ENCODE measurements at places on chromosomes 6 and 20. TPM values are rescaled to one million over a fixed set of nuclear protein-coding genes. Genes with fewer than 3 reads are reported as not detected.

DNA sequence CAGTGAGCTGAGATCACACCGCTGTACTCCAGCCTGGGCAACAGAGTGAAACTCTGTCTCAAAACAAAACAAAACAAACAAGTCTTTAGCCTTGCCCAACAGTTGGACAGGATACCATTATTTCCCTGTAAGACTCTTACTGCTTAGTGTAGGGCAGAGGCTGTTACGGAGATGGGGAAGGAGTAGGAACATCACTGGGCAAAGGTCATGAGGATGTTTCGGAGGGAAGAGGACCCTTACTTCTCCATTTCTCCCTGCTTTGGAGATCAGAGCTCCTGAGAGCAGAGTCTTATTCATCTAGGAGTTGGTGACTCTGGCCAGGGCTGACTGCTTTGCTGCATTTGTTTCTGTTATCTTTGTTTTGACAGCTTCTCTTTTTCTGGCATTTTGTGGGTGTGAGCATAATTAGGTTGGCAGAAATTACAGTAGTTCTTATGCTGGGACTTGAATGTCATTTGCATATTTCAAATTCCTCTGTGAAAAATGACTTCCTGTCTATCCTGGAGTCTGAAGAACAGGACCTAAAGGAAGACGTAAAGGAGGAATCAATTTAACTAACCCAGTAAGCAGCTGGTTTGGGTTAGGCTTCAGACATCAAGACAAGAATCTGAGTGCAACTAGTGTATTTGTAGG lies 89.0 kb downstream of the CDS2 start:
- no peaks in the 10 kb centered on the region for H3K36me3 ChIP-seq
- peaks cover 11% of the 10 kb centered on the region for H3K4me1 ChIP-seq
- H3K27ac ChIP-seq = no peak overlapping the region

GRCh38 chr6:11854408-11855165 lies 76.0 kb upstream of the ADTRP start:
- DNase-seq = no peak
- H3K4me3 ChIP-seq = no peak overlapping the region
- H3K27me3 ChIP-seq = no peaks in the 10 kb centered on the region
- H3K36me3 ChIP-seq = no peaks in the 10 kb centered on the region
- H3K4me1 ChIP-seq = peaks cover 5% of the 10 kb centered on the region
- no peak overlapping the region for H3K27ac ChIP-seq

LKAAEAR1 gene
- not detected for polyA plus RNA-seq

DNA sequence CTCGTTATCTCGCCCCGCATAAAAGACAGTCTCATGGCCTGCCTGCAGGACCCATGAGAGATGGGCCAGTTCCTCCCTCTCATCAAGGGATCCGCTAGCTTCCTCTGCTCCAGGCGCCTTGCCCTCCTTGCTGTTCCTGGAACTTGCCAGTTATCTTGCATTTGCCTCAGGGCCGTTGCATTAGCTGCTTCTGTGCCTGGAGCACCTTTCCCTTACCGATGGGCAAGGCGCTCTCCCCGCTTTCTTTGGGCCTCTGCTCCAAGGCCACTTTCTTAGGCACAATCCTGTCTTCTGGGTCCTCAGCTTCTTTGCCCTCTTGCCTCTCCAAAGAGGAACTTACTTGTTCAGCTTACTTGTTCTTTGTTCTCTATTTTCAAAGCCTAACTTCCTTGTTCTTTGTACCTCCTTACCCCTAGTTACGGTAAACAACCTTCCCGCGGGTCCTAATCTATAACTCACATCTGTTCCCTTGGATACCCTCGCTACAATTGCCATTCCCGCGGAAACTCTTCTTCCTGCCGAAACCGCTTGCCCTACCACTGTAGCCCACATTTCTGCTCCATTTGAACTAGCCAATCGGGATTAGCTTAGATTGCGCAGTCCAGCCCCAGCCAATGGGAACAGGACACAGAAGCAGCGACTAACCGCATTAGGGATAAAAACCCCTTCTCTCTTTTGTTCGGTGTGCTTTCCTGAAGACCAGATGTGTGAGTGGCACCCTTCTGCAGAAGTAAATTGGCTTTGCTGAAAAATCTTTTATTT lies 887 bp upstream of the NSFL1C start:
- no peak for DNase-seq
- no peaks in the 10 kb centered on the region for H3K27me3 ChIP-seq
- peaks cover 35% of the 10 kb centered on the region for H3K4me1 ChIP-seq
- H3K4me3 ChIP-seq = no peak overlapping the region
- peaks cover 24% of the 10 kb centered on the region for H3K36me3 ChIP-seq

- DNase-seq = no peak
- no peaks in the 10 kb centered on the region for H3K27me3 ChIP-seq
- H3K4me3 ChIP-seq = no peak overlapping the region
- no peaks in the 10 kb centered on the region for H3K4me1 ChIP-seq
- H3K27ac ChIP-seq = no peak overlapping the region
- no peaks in the 10 kb centered on the region for H3K36me3 ChIP-seq
These were observed 155.3 kb upstream of the RREB1 start for GRCh38 chr6:6952484-6952883.

APMAP gene
- polyA plus RNA-seq = 48.9 TPM

GRCh38 chr20:19802492-19803158 lies 44.6 kb downstream of the RIN2 start:
- H3K4me3 ChIP-seq = no peak overlapping the region
- peaks cover 19% of the 10 kb centered on the region for H3K4me1 ChIP-seq
- no peak for DNase-seq
- peak overlapping the region; percentile 11 for H3K27ac ChIP-seq
